ENCODE measurements at places on chromosomes 5 and 9.
A peak's percentile ranks its signal among the peaks of the same experiment; 100 is the strongest.

DNA sequence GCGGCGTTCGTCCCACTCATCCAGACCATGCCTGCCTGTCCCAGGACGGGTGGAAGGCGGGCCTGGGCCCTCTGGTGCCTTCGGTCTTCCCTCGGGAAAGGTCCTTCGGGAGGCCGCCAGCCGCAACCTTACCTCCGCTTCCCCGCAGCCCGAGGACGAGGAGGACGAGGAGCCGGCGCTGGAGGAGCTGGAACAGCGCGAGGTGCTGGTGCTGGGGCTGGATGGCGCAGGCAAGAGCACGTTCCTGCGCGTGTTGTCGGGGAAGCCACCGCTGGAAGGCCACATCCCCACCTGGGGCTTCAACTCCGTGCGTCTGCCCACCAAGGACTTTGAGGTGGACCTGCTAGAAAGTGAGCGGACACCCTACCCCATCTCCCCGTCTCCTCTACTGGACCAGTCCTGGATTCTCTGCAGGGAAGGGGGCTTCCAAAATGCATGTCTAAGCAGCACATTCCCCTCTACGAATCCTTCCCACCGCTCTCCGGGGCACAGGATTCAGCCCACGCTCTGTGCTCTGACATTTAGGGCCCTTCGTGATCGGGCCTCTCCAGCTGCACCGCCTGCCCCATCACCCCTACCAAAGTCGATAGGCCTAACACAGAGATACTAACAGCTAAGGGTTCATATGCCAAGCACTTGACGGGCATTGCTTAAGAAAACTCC, 1.1 kb downstream of the ARL10 start:
- ATAC-seq, result no peak

GRCh38 chr5:68884883-68885282, 208.9 kb upstream of the SLC30A5 start:
- ATAC-seq, result no peak

DNA sequence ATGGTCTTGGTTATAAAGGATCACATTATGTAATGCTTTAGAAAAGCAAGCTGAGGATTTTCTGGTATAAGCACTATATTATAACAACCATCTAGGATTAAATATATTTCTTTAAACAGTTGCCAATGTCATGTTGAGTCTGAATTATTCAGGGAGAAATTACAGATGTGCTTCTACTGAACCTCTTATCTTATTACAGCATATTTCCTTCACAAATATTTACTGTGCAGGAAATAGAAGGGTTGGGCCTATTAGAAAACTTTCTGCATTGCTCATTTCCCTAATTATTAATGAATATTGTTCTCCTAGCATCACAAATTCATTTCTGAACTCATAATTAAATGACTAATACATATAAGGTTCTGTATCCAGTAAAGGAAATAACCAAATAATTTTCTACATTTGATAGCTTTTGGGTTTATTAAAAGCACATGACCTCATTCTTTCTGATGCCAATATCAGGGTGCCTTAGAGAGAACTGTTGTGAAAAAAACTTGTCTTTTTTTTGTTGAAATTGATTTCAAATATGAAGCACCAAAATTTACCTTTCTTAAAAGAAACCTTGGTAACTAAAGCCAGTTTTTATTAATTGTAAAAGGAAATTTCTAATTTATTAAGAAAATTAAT, 476.8 kb upstream of the PTGER4 start:
- no peak for ATAC-seq

- ATAC-seq, result peak; percentile 69
These were observed 149.5 kb downstream of the C9orf152 start for GRCh38 chr9:110058304-110058953.

DNA sequence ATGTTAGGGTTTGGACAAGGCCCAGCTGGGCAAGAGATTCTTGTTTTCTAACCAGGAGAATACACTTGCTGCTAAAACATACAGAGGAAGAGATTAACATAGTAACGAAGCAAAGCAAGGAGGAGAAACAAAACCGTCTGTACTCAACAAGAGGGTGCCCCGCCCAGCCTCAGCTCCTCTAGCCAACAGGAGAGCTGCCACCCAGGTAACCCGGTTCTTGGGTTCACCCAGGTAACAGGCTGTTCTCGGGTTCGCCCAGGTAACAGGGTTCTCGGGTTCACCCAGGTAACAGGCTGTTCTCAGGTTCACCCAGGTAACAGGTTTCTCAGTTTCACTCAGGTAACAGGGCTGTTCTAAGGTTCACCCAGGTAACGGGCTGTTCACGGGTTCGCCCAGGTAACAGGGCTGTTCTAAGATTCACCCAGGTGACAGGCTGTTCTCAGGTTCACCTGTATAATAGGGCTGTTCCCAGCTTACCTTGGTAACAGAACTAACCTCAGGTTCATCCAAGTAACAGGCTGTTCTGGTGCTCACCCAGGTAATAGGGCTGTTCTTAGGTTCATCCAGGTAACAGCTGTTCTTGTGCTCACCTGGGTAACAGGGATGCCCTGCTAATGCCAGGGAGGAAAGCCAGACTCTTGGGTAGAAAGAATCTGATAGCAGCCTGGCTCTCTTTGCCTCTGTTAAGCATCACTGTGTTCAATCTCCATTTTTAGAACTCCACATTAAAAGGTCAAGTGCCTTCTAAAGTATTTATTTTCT, 271.6 kb downstream of the SYK start:
- no peak for ATAC-seq

GRCh38 chr5:131973089-131973712, 27.7 kb upstream of the MEIKIN start:
- ATAC-seq, result no peak

GRCh38 chr9:92158097-92158601, 42.9 kb upstream of the SPTLC1 start:
- ATAC-seq, result no peak

GRCh38 chr5:54829102-54829501, 156.3 kb downstream of the ESM1 start:
- no peak for ATAC-seq

GRCh38 chr5:1520791-1521453, 2.8 kb downstream of the LPCAT1 start:
- ATAC-seq, result no peak

DNA sequence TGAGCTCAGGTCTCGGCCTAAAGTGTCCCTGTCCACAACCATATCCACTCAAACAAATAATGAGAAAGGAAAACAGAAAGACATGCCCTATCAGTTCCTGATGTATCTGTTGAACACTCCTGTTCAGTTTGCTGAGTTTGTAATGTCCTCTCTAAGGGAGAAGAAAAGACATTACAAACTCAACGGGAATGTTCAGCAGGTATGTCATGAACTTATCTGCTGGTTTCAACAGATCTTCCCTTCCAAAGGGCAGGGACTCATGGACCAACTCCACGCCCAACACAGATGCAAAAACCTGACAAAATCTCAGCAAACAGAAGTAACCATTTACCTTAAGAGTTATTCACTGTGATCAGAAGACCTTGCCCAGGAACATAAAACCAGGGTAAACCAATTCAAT, 23.7 kb downstream of the BICD2 start:
- ATAC-seq, result no peak

DNA sequence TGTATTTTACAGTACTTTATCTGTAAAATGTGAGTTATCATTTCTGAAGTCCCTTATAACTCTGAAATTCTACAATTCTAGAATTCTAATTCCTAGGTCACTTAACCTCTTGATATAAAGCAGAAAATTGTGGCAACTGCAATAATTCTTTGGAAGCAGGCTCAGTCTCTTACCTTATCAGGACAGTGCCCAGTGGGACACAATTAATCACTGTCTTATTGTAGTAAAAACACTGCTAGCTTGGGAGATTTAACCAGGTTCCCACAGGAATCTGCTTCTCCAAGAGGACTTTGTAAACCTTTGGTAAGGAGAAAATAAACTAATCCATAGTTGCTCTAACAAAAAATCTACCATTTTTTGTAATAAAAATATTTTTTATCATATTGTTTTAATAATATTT, 18.3 kb upstream of the SPATA9 start:
- ATAC-seq, result no peak

DNA sequence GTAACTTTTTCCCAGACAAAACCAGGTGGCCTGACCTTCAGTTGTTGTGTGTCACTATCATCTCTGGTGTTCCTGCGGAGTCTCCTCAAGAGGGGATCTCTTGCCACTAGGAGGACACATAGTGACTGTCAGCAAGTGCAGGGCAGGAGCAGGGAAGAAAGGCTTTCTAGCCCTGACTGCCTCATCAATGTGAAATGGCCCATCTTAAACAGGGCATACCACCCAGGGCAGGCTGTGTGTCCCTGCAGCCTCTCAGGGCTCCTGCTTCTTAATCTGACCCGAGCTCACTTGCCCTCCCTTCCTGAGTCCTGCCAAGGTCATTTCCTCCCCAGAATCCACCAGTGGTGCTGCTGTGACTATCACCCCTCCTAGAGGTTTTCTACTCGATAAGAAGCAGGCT, 57.4 kb upstream of the SIMC1 start:
- ATAC-seq, result no peak

- ATAC-seq, result no peak
These were observed 10.1 kb downstream of the IRF1 start for GRCh38 chr5:132480546-132480892.

DNA sequence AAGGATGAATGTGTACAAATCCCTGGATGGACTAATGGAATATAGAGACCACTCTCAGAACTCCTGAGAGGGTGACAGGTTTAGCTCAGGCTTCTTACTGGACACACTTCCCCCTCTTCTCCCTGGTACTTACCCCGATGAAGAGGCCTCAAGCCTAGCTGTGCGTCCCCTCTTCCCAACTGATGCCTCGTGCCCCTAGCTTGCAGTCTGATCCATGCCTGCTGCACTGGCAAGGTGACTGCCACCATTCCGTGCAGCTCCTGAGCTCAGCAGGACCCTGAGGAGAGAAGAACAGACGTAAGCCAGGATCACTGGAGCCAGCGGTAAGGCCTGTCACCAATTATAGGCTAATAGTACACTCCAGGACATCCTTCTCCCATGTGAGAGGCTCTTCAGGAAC, 5.5 kb upstream of the STOML2 start:
- ATAC-seq, result no peak

GRCh38 chr5:171693412-171693811, 92.2 kb upstream of the SMIM23 start:
- ATAC-seq, result no peak

- ATAC-seq, result no peak
These were observed 362.6 kb upstream of the SMC2 start for GRCh38 chr9:103731541-103731940.

DNA sequence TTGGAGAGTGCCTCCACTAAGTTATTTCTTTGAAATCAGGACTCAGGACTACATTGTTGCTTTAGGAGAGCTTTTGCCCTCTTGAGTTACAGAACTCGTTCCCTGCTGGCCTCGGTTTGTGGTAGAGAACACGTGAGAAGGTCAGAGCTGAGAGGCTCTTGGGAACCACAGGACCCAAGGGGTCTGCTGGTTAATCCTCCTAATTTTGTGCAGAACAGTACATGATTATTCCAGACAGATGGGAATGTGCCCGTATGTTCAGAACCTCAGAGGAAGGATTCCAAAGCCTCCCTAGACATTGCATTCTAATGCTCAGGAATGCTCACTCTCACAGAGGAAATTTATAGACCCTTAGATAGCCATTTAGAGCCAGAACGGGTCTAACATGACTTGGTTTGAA, 25.2 kb upstream of the BASP1 start:
- no peak for ATAC-seq

DNA sequence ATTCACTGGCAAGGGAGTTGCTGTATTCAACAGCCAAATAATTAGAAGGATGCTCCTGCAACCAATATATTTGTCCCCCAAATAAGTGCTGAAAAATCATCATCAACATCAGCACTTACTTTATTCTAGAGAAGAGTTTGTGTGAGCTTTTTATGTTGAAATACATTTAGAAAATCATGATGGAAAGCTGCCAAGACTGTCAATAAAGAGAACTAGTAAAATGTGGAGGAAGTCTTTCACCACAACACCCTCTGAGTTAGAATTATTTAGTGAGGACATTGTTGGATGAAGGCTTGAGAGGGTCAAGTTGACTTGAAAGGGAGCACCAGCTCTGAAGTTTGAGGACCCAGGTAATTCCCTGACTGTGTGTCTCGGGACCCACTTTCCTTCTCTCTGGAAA, 100.2 kb upstream of the TBCA start:
- ATAC-seq, result no peak

GRCh38 chr5:132680780-132681475, 7.1 kb downstream of the IL4 start:
- ATAC-seq, result no peak

DNA sequence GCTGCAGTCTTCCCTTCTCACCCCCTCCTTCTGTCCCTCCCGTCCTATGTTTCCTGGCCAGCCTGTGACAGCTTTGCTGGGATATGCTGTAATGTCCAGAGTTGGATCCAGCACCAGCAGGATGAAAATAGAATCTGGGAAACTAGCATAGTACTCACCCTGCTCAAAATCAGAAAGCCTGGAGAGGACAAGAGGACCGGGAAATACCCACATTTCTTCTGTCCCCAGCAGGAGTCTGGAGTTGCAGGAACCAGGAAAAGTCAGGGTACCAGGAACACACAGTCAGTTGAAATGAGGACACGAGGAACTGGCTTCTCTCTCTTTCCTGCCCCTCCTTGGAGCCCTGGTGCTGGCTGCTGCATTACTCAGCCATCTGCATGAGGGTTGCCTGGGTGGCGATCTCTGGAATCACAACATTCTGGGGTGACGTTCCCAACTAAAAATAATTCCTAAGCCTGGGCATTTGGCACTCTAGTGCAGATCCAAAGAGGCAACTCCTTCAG, 59.6 kb upstream of the NFIL3 start:
- no peak for ATAC-seq

GRCh38 chr5:114207615-114208014, 154.3 kb upstream of the KCNN2 start:
- ATAC-seq, result no peak

- no peak for ATAC-seq
These were observed 274.5 kb downstream of the TLE1 start for GRCh38 chr9:81414836-81415235.

- ATAC-seq, result no peak
These were observed 219.2 kb upstream of the ELL2 start for GRCh38 chr5:96180684-96181435.

DNA sequence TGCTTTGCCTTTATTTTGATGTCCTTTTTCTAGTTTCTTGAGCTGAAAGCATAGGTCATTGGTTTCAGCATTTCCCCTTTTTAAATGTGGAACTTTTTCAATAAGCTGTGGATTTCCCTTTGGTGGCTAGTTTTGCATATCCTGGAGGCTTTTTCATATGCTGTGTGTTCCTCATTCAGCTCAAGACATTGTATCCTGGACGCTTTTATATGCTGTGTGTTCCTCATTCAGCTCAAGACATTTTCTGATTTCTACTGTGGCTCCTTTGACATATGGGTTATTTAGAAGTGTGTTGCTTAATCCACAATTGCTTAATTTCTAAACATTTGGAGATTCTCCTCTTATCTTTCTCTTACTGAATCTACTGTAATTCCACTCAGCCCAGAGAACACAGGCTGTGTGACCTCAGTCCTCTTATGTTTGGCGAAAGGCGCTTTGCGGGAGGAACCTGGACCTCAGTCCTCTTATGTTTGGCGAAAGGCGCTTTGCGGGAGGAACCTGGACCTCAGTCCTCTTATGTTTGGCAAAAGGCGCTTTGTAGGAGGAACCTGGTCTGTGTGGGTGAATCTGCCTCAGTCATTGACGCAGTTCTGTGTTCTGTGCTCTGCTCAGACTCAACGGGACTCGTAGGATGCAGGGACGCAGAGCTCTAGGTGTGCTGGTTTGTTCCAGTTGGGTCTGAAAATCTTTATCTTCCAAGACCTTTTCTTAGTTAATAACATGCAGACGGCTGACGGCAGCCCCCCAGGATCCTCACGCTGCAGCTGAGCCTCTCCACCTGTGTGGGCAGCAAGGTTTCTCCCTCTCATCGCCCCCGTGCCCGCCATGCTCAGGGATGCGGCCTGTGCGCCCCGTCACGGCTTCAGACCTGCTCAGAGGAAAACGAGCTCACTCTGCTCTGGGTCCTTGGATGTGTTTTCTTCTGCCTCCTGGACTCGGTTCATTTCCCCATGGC, 6.0 kb upstream of the SLC9A3 start:
- ATAC-seq, result peak; percentile 36

Measured in activated T-helper 17 cell treated with anti-CD3 and anti-CD28 coated beads, Interleukin-2, amount 50 U/mL, for 72 hours (primary cell).